ENCODE measurements at places on chromosomes 12 and 14. TPM values are rescaled to one million over a fixed set of nuclear protein-coding genes. Genes with fewer than 3 reads are reported as not detected.

DNA sequence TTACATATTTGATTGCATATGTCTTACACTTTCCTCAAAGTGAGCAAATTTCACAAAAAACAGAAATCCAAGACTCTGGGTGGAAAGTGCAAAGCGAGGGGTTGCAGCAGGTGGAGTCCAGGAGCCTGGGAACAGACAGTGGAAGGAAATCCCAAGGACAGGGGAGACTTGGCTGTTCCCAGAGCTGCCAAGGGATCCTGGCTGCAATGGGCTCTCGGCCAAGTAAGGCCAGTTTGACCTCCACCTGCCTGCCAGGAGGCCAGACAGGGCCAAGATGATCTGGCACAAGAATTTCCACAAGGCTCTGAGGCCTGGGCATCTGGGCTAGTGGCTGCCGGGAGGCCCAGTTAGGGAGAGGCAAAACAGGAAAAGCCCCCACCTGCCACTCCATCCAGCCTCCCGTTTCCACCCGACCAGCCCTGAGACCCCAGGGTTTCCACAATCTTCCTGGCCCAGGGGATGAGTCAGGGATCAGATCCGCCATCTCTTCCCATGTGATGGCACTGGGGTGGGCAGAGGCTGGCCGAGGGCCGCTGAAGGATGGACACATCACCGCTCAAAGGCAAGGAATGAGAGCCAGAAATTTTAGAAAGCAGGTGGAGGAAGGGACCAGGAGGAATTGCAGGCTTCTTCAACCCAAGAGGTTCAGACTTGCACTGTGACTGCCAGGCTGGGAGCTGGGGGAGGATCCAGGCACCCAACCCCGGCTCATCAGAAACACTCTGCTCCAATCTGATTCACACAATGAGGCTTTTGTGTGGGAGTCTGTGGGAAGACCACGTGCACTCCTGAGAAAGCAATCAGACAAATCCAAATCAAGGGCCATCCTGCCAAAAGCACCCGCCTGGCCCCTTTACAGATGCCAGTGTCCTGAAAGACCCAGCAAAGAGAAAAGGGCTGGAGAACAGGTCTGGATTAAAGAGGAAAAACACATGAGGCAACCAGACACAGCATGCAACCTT lies 16.3 kb downstream of the SCARB1 start:
- DNase-seq = no peak

- peak; percentile 53 for DNase-seq
Observed at GRCh38 chr12:43964961-43965360, 129.1 kb downstream of the TMEM117 start.

- no peak for DNase-seq
Observed at GRCh38 chr14:71005076-71005475, 97.8 kb downstream of the PCNX1 start.

- DNase-seq = no peak
Observed at GRCh38 chr12:130872179-130873096, 572 bp downstream of the RAN start.

GRCh38 chr12:117127933-117128823 lies 29.0 kb upstream of the TESC start:
- no peak for DNase-seq

GRCh38 chr14:68279777-68280233 lies 460.2 kb downstream of the RAD51B start:
- no peak for DNase-seq

DNA sequence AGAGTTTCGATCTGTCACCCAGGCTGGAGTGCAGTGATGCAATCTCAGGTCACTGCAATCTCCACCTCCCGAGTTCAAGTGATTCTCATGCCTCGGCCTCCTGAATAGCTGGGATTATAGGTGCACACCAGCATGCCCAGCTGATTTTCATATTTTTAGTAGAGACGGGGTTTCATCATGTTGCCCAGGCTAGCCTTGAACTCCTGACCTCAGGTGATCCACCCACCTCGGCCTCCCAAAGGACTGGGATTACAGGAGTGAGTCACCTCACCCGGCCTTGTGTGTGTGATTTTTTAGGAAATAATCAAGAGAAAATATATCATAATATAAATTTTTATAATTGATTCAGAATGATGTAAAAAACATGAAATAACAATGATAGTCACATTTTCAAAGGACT lies 1231.4 kb downstream of the GALC start:
- no peak for DNase-seq

DNA sequence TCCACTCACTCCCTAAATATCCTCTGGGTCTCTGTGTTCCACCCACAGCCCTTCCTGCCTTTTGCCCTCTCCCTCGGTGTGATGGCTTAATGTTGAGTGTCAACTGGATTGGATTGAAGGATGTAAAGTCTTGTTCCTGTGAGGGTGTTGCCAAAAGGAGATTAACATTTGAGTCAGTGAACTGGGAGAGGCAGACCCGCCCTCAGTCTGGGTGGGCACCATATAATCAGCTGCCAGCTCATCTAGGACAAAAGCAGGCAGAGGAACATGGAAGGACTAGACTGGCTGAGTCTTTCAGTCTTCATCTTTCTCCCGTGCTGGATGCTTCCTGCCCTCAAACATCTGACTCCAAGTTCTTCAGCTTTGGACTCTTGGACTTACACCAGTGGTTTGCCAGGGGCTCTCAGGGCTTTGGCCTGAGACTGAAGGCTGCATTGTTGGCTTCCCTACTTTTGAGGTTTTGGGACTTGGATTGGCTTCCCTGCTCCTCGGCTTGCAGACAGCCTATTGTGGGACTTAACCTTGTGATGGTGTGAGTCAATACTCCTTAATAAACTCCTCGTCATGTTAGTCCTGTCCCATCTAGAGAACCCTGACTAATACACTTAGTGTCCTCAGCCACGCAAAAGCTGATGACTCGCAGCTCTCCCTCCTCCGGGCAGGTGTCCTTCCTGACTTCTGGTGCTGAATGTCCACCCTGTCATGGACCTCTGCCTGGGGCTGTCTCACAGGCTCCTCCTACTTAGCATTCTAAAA lies 5.9 kb downstream of the DGLUCY start:
- DNase-seq = no peak

DNA sequence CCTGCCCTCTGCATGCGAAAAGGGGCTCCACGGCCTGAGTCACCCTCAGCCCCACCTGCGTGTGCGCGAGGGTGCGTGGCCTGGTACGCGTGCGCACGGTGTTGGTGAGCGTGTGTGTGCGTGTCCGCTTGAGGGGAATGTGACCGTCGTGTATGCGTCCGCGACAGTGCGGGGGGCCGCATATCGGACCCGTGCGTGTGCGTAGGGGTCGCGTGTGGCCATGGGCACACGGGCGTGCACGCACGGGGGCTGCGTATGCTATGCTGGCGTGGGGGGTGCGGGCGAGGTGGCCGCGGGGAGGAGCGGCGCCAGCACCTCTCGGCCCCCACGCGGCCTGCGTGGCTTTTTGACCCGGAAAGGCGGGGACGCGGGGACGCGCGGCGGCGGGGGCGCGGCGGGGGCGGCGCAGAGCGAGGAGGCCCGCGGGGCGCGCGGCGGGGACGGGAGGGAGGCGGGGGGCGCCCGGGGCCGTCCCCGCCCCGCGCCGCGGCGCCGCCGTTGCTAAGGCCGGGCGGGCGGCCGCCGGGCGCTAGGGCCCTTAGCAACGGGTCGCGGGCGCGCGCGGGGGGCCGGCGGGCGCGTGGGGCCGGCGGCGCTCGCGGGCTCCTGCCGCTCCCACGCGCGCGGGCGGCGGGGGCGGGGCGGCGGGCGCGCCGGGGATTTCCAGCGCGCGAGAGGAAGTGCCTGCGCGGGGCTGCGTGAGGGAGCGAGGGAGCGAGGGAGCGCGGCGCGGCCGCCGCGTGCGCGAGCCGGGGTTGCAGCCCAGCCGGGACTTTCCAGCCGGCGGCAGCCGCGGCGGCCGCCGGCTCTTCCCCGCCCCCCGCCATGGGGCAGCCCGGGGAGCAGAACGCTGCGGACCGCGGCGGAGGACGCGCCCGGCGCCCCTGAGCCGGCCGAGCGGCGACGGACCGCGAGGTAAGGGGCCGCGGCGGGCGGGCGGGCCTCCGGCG lies at the start of gene TRAF3:
Gene TRAF3, plus strand, starts transcription at position 689 of the 950 bp plus-strand sequence. CDS start 92,753 bp downstream, outside the sequence.
- DNase-seq = peak; percentile 22

DNA sequence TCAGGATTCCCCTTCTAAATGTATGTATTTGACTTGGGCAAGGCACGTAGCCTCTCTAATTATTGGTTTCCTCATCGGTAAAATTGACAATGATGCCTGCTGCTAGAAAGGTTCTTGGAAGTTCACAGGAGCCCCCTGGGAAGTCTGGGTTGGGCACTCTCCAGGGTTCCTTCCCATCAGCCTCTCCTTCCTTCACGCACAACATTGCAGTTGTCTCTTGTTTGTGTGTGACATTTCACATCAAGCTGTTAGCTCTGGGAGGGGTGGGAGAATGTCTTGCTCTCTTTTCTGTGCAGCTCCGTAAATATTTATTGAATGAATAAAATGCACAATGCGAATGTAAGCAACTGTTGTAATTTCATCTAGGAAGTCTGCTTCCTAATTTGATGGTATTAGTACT lies 153.2 kb upstream of the PRICKLE1 start:
- peak; percentile 20 for DNase-seq

GRCh38 chr12:100266585-100266834 lies 369 bp downstream of the DEPDC4 start:
- peak; percentile 51 for DNase-seq

DNA sequence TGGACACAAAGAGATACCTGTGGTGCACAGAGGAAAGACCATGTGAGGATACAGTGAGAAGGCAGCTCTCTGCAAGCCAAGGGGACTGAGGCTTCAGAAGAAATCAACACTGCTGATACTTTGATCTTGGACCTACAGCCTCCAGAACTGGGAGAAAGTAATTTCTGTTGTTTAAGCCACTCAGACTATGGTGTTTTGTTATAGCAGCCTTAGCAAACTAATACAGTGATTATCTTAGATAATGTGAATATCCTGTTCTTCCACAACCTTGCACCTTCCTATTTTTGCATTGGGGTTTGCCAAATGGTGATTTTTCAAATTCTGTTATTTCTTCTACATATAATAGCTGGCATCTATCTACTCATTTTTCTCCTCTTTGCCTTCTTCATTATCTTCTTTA lies 8.2 kb upstream of the C14orf93 start:
- DNase-seq = no peak

- DNase-seq = no peak
Observed at GRCh38 chr12:123905319-123905925, 67.2 kb downstream of the CCDC92 start.

DNA sequence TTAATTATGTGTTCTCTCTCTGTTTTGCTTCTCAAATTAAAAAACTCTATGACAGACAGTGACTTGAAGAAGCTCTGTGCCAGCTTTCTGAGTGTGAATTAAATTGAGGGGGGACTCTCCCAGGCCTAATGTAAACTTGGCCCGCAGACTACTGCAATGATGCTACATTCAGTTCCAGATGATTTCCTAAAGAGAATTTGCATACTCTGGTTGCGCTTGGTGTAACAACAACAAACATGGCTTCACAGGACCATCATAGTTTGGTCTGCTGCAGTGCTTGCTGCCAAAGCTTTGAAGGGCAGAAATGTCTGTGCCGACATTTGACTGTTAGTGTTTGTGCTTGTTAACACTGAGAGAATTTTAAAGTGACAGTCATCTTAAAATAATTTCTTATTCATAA lies 25.0 kb downstream of the CFAP54 start:
- peak; percentile 29 for DNase-seq

DNA sequence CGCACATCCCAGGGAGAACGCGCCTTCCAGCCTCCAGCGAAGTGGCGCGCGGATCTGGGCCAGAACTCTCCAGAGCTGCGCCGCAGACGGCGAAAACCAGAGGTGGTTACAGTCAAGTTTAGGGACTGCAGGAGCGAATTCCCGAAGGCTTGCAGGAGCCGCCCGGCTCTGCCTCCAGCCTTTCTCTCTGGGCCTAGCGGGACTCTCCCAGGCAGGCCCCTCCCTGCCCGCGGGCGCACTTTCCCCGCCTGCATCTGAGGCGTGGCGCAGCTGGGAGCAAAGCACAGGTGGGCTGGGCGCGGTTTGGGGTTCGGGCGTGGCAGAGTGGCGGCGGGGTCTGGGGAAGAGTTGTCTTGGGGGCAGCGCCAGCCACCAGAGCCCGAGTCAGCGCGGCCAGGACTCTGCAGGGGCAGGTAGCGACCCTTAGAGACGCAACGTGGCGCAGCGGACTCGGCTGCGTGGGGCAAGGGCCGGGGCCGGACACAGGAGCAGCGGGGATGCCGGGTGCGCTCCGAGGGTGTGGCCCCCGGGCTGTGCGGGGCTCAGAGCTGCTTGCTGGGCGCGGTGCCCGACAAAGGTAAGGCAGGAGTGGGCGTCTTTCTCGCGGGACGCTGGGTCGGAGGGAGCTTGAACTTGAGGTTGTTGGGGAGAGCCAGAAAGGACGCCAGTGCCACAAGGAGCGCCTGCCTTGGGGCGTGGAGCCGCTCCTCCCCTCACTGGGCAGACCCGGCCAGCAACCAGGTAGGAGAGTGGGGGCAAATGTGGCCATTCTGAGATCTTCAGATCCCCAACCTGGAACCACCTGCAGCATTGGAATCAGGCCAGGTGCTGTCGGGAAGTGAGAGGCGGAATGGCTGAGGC lies 1126.0 kb downstream of the AACS start:
- no peak for DNase-seq

DNA sequence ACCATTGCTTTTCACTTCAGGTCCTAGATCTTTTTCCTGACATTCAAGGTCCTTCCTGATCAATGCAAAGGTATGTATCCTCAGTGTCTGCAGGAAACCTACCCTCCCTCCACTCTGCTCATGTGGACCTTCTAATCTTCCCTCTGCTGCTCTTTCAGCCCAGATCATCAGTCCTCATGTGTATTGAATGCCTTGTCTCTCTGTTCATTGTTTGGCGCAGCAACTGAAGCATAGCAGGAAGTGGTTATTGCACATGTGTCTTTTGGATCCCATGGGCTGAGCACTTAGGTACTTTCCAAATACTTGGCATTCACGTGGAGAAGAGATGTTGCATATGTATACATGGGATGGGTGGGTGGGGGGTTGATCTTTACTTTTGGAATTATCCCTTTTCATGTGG lies 4.3 kb upstream of the NIN start:
- peak; percentile 18 for DNase-seq

DNA sequence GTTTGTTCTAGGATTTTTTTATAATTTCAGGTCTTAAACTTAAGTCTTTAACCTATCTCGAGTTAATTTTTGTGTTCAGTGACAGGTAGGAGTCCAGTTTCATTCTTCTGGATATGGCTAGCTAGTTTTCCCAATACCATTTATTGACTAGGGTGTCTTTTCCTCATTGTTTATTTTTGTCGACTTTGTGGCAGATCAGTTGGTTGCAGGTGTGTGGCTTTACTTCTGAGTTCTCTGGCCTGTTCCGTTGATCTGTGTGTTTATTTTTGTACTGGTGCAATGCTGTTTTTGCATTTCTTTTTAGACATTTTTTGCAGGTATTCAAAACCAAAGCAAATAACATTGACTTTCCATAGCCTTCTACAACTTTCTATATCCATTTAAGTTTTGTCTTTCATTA lies 121.7 kb downstream of the ETNK1 start:
- no peak for DNase-seq

ERBB3 gene
- total RNA-seq = 69.5 TPM

PTGDR gene
- 0.39 TPM for total RNA-seq

SERPINA10 gene
- not detected for total RNA-seq

IFNG-AS1 gene
- 0.49 TPM for total RNA-seq

FOXA1 gene
- total RNA-seq = 0.59 TPM

GOLT1B gene
- 36.2 TPM for total RNA-seq

KLRK1 gene
- 0.69 TPM for total RNA-seq

LRRC43 gene
- not detected for total RNA-seq

FOXG1 gene
- total RNA-seq = not detected

SYT1 gene
- 0.99 TPM for total RNA-seq

METTL3 gene
- 48.2 TPM for total RNA-seq

ADCY4 gene
- 9.6 TPM for total RNA-seq
